ENCODE measurements at places on chromosomes 2 and 18.

- no peak for DNase-seq
Observed at GRCh38 chr2:215619022-215619958, 183.4 kb upstream of the FN1 start.

DNA sequence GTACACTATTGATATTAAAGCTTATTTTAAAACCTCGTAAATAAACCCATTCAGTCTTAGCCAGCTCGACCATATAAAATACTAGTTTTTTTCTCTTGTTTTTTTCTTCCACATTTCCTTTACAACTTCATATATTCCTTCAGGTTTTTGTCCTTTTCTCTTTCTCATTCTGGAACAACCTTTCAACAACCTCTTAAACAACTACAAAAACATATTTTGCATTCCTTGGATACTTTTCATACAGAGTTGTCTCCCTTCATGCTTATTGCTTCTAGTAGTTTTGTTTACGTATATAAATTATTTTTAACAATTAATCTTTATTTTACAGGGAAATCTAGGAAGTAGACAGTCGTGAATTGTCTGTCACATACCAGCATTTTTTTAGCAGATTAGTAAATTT is 41.2 kb downstream of the COMMD1 start:
- no peak for DNase-seq

DNA sequence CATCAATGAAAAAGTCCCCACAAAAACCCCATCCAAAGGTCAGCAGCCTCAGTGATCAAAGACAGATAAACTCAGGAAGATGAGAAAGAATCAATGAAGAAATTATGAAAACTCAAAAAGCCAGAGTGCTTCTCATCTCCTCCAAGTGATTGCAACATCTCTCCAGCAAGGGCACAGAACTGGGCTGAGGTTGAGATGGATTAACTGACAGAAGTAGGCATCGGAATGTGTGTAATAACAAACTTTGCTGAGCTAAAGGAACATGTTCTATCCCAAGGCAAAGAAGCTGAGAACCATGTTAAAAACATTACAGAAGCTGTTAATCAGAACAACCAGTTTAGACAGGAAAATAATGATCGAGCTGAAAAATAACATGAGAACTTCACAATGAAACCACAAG is 442.8 kb upstream of the SYT4 start:
- DNase-seq, result no peak

DNA sequence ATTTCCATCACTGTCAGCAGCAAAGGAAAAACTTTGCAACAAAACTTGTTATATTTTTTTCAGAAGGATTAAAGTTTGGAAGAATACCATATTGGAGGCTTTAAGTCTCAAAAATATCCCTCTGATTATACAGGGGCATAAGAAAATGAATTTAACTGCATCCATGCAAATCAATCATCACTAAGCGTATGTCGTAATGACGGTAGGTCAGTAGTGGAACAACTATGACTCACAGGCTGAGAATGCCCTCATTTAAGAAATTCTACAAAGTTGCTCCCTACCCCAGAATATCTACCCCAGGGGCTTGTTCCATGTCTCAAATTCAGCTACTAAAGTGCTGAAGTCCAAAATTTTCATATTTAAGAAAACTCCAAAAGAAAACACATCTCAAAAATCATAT is 12.5 kb upstream of the NAB1 start:
- DNase-seq, result no peak

GRCh38 chr2:51535763-51536162 is 503.8 kb upstream of the NRXN1 start:
- DNase-seq, result no peak

- DNase-seq, result no peak
Observed at GRCh38 chr2:104768694-104769093, 85.2 kb upstream of the POU3F3 start.

DNA sequence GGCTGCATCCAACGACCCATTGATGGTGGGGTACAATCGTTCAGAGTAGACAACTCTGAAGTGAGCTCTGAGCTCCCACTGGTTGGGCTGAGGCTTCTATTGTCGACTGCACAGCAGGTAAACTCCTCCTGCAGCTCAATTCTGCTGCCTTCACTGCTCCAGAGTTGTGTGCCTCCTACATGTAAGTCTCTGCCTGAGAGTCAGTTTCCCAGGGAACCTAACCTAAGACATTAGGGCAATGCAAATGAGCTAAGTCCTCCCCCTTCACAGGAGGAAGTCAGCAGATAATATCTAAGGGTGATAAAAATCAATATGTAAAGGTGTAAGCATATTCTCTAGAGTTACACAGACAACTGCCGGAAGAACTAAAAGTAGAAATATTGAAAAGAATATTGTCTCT is 22.5 kb upstream of the ACYP2 start:
- no peak for DNase-seq

- DNase-seq, result peak; percentile 66
Observed at GRCh38 chr2:133109772-133110171, 439.8 kb upstream of the LYPD1 start.

DNA sequence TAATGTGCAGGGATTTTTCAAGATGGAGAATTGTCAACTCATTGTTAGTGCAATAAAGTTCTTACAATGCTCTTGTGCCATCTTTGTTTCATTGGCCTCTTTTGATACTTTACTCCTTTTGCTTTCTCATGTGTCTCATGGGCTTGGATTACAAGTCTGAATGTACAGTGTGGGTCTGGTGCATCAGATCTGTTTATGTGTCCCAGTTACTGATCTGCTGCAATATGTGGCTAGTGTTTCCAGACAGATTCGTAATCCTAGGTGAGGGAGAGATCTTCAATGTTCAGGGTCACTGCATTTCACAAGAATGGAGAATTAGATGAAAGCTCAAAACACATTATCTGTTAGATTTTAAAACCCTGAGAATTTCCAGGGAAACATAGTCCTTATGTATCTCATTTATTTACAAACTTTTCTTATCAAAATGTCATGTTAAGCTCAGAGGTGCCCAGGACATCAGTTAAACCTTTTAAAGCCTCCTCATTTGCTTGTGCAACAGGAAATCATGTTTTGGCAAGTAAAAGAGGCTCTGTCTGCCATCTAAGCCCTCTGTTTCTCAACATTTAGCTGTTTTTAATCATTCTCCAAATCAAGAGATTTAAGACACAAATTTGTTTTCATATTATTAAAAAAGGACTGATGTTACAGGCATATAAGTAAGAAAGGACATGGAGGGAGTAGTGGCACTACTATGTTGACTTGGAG is 108.1 kb downstream of the NUP35 start:
- DNase-seq, result no peak

- no peak for DNase-seq
Observed at GRCh38 chr18:13260197-13260934, 41.8 kb downstream of the LDLRAD4 start.

GRCh38 chr2:9288233-9288632 is 81.6 kb downstream of the ASAP2 start:
- DNase-seq, result peak; percentile 68

DNA sequence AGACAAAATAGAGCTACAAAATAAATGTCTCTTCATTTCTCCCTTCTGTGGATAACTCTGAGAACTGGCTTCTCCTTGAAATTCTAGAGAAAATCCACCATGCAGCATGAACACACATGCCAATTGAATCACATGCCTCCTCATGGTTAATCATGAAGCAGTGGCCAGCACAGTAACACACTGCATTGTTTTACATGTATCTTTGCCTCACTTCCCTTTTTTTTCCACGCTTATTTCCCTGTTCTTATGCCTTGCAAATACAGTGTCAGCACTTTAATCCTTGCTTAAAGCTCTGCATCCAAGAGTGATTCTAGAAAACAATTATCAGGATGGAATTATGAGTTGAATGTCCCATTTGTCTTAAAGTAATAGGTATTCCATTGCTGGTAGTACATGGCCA is 50.3 kb upstream of the ZBTB7C start:
- no peak for DNase-seq

DNA sequence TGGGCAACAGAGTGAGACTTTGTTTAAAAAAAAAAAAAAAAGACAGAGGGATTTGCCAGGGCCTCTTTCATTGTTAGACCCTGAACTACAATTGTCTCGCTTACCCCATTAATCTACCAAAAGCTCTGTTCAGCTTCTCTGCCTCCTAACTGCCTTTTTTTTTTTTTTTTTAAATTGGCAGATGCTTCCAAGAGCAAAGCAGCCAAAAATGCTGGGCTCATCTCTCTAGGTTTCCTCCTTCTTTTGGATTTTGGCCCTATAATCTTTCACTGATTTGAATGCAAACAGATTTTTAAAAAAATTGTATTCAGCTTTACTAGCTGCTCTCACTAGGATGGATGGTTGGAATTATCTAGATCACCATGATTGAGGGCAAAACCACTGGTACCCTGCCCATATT is 33.2 kb upstream of the RAPGEF4 start:
- DNase-seq, result no peak

DNA sequence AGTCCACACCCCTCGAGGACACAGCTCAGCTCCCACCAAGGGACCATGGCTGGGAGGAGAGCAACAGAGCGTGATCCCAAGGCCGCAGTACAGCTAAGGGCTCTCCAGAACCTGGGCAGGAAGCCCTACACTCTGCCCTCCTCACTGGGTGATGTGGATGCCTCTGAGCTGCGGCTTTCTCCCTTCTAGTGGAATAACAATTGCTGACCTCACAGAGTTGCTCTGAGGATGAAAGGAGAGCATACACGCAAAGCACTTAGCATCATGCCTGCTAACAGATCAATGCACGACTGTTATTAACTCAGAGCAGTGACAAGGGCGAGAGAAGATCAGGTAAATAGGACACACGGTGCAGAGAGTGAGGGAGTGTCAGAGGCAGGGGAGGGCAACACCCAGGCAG is 74.2 kb downstream of the ZFP36L2 start:
- no peak for DNase-seq

DNA sequence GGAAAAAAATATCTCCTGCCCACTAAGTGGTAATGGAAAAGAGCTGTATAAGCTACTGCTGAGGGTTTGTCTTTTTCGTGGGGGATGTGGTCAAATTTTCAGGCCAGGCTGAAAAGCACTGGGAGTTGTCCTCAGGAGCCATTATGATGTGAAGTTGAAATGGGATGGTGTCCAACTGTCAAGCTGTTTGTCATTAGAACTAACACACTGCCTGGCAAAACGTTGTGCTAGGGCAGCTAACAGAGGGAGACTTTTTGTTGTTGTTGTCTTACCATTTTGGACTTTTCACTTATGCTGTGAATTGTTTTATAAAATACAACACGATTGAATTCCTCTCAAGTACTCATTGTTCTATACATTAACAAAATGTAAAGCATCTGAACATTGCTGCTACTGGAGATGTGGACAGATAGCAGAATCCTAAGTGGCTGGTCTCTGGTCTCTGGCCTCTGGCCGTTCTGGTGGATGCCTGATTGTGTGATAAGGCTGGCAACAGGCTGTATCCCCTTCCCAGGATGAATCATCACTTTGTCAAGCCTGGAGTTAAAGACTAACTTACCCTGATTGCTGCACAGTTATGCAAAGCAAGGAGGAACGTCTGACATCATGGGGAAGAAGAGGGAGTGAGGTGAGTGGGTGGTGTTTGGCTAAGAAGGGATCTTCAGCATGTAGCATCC is 2.3 kb downstream of the MYO1B start:
- peak; percentile 76 for DNase-seq

- no peak for DNase-seq
Observed at GRCh38 chr2:82412021-82412420, 2047.1 kb downstream of the SUCLG1 start.

DNA sequence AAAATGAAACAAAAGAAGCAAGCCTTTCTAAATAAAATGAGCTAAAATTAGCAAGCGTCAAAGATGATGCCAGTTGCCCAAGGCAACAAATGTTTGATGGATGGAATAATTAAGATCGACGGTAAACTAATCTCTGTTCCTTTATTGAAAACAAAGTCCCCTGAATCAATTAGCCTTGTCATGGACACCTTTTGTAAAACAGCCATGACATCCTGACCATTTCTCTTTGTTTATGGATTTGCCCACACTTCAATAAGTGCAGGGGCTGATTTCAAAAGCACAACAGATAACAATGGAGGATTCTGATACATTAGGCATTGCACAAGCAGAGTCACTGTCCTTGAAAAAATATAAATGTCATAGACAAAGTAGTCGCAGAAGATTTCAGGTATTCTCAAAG is 160.1 kb upstream of the HNRNPA3 start:
- DNase-seq, result no peak

GRCh38 chr2:238085899-238086298 is 14.2 kb upstream of the ESPNL start:
- DNase-seq, result no peak

DNA sequence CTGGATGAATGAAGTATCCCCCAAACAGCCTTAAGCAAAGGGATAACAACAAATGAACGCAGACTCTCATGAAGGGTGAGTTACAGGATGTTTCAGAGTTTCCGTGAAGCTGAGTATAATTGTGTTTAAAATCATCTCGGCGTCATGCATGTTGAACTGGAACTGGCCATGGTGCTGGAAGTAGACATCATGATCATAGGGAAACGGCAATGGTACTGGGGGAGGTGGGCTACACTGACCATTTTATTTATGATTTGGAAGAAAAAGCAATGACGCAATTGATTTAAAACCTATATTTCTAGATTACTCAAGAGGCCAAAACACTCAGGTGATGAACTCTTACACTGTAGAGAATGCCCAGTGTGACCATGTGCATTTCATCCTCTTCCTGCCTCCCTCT is 387.9 kb upstream of the MYT1L start:
- no peak for DNase-seq

GRCh38 chr18:62080172-62080900 is 106.5 kb downstream of the PIGN start:
- DNase-seq, result no peak

- no peak for DNase-seq
Observed at GRCh38 chr18:5738526-5738925, 156.8 kb downstream of the TMEM200C start.

GRCh38 chr18:40250236-40250635 is 1704.8 kb upstream of the PIK3C3 start:
- no peak for DNase-seq

DNA sequence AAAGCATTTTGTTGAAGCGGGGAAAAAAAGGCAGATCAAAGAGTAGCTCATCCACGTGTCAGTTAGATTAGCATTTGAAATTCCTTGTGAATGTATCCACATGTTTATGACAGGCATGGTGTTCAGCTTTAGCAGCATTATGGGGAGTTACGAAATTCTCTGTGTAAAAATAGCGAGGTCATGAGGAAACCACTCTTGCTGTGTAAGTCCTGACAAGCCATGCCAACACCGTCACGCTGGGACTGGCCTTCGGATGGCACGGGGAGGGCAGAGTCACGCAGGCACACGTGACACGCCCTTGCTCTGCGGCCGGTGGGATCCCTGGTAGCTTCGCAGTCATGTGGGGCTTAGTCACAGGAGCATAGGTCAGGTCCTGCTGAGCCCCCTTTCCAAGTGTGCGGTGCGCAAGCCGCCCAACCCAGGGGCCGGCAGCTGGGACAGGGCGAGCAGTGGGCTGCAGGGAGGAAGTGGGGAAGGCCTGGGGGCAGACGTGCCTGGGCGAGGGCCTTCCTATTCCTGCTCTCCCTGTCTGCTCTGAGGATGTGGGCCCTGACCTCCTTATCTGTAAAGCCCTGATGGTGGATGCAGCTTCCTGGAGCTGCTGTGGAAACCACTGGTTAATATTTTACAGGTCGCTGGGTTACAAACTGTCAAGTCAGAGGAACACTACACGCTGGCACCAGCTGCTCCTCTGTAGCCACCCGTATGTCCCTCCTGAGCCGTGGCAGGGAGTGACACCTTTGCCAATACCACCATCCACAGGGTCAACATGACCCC is 18.0 kb downstream of the MBP start:
- peak; percentile 68 for DNase-seq

GRCh38 chr2:102141011-102141943 is 1.3 kb upstream of the IL1R1 start:
- DNase-seq, result peak; percentile 91

GRCh38 chr2:12538138-12538694 is 178.5 kb upstream of the TRIB2 start:
- DNase-seq, result no peak

- DNase-seq, result no peak
Observed at GRCh38 chr18:9969247-9969646, 55.4 kb downstream of the VAPA start.

GRCh38 chr2:233822781-233823730 is 31.3 kb downstream of the HJURP start:
- DNase-seq, result no peak
